ENCODE measurements at places on chromosomes 7 and 10.

DNA sequence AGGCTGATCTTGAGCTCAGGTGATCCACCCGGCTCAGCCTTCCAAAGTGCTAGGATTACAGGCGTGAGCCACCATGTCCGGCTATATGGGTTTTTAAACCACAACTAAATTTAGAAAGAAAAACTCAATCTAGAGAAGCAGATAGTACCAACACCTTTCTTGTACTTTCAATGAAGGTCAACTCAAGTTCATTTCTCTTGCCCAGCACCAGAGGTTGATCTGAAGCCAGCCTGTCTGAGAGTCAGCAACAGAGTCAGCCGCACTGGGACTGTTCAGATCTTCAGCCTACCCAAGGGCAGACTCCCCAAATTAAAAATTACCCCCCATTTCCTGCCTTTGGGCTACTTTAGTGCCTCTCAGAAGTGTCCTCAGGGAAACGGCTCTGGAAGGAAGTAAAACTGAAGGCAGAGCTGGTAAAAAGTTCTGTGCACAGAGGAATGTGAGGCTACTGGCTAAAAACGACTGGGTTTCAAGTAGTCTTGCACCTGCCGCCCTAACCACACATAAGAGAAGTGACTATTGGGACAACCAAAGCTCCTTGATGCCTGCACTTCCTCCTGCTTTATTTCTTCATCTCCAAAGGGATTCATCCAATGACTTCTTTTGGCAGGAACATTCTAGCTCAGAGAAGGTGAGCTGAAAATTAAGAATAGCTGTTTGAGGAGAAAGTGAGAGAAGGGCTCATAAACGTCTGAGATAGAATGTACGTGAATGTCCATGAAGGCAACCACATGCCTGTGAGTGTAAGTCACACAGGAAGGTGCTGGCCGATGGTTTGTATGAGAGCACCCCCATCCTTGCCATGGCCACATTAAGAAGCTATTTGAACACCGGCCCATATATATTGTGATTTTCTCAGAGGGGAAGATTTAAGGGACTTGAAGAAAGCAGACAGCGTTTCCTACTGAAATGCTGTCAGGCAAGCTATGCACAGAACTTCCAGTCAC, 142.4 kb upstream of the PRR15 start:
- DNase-seq: no peak

DNA sequence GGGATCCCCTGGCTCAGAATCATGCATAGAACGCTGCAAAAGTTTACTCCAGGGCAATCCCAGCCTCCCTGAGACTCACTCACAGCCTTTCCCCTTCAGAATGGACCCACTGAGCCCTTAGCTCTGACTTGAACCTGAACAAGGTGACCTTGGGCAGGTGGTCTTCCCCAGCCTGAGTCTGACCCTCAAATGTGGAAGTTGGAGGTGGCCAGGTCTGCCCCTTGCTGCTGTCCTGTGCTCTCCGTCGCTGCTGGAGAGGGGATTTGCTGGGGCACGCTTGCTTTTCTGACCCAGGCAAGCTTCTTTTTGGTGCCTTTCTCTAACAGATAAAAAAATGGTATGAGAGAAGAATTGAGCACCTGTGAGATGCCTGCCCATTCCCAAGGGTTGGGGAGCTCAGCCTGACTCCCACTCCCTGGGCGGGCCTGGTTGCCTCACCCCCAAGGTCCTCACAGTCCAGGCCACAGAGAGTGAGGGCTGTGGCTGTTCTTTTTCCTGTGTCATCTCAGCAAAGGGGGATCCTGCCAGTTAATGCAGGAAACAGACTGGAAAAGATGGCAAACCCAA, 46.6 kb upstream of the IGFBP3 start:
- no peak for DNase-seq

DNA sequence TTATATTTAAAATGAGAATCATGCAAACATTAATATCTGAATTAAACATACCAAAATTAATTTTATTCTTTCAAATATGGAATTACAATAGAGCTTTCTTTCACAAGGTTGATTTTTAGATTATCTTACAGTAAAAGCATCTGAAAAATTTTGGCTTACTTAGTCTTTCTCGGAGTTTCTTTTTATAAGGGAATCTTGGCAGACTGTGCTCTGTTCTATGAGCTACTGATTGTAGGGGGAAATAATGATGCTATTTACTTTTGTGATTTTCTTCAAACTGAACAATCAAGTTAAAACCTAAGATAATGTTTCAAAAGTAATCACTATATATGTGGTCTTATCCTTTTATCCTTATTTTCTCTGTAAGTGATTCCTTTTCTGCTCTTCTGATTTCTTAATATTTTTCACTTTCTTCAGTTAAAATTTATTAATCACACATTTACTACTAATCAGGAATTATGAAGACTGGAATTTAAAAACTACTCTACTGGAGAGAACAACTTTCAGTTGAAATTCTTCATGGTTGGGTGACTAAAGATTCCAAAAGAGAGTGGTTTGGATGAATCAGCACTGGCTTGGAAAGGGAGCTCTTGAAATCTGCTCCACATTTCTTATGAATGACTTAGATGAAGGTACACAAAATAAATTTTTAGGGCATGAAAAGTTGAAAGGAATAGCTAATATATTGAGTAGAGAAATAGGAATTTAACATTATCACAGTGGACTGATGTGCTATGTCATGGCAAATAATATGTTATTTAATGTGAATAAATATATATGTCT, 103.9 kb downstream of the PPP1R9A start:
- peak; percentile 45 for DNase-seq

DNA sequence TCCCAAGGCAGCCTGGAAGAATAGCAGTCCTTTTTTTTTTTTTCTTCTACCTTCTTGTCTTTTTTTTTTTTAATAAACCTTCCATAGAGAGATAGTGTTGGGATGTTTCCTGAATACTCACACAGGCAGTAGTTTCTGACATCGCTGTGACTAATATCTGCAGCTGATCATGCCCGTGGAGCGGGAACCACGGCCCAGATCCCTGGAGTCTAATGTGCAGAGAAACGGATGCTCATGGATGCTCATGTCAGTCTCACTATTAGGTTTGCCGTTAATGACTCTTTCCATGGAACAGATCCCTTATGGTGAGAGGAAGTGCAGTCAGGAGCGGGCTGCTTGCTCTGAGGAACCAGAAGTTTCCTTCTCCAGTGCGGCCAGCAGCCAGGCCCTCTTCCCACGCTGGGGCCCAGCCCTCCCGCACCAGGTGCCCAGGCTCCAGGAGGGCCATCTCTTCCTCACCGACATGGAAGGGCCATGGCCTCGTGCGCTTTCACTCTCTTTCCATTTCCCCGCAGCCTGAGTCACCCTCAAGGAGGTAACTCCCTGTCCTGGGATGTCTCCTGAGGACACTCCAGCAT, 132.5 kb downstream of the WDR37 start:
- no peak for DNase-seq

DNA sequence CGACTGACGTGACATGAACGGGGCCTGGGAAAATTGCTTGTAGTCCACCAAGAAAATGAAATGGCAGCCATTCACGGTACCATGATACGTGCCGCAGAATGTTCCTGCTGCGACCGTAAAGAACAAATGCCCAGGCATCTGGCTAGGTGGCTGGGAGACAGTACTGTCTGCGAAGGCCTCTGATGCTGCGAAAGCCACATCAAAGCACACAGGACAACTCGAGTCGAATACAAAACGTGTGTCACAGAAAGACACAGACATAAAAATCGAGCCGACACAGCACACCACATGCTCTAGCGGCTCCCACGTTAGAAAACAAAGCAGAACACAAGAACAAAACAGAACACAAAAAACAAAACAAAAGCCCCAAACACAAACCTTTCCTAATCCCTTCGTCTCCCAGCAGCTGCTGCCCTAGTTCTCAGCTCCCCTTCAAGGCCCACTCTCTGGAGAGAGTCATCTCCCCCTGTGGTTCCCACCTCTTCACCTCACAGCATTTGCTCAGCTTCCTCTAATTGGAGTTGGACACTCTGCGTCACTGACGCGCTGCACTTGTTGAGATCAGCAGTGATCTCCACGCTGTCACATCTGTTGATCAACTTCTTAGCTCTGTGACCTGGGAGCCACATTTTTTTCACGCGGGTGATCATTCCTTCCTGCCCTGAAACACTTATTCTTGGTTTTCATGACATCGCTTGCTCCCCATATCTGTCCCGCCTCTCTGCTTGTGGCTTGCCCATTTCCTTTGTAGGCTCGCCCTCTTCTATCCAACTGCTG, 112.2 kb downstream of the CLEC2L start:
- no peak for DNase-seq

- no peak for DNase-seq
Measured at GRCh38 chr7:85681241-85681640, 494.4 kb upstream of the SEMA3D start.

- DNase-seq: no peak
Measured at GRCh38 chr10:9994131-9994530, 1023.5 kb upstream of the CELF2 start.

DNA sequence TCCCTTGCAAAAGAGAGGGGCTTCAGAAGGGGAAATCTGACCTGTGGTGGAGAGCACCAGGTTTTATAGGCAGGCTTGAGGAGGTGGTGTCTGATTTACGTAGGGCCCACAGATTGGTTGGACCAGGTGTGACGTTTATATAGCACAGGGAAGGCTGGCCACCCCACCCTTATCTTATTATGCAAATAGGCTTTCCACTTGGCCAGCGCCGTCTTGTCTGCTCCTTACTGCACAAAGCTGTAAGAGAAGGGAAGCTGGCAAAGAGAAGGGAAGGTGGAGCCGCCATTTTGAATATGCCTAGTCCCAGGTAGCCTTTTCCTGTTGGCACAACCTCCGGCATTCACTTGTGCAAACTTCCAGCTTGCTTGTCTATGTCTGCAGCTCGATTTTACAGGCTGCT, 221.4 kb downstream of the GATA3 start:
- no peak for DNase-seq

DNA sequence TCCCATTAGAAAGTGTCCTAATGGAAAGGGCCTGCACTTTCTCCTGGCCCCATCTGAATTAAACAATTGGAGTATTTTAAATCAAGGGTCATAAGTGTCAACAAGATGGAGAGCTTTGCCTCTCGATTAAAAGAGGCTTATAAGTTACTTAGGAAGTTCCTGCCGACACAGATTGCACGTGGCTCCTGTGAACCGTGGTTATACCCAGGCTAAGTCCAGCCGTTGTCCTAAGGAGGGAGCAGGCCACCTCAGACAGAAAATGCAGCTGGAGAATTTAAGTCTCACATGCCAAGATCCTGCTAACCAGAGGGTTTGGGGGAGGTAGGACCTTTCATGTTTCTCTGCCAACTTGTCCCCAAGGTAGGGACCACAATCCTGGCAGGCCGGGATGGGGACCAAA, 626.5 kb upstream of the GALNT17 start:
- DNase-seq: no peak

- no peak for DNase-seq
Measured at GRCh38 chr10:11236234-11236633, 218.6 kb downstream of the CELF2 start.

DNA sequence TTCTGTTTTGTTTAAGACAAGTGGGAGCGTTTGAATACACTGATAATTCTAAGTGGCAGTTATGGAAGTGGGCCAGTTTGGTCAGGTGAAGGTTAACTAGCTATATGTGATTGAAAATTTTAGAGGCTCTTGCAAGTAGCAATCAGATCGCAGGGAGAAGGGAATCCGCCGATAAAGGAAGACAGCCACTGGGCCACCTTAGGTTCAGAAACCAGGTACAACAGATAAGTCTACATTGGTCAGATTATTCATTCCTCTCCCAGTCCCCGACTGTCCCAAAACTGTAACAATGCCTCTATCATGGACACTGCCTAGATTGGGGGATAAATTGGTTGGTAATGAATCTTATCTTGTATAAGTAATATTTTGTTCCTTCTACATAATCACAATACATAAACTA, 8.9 kb downstream of the ANK3 start:
- no peak for DNase-seq

- no peak for DNase-seq
Measured at GRCh38 chr10:111158595-111158994, 81.8 kb downstream of the ADRA2A start.

DNA sequence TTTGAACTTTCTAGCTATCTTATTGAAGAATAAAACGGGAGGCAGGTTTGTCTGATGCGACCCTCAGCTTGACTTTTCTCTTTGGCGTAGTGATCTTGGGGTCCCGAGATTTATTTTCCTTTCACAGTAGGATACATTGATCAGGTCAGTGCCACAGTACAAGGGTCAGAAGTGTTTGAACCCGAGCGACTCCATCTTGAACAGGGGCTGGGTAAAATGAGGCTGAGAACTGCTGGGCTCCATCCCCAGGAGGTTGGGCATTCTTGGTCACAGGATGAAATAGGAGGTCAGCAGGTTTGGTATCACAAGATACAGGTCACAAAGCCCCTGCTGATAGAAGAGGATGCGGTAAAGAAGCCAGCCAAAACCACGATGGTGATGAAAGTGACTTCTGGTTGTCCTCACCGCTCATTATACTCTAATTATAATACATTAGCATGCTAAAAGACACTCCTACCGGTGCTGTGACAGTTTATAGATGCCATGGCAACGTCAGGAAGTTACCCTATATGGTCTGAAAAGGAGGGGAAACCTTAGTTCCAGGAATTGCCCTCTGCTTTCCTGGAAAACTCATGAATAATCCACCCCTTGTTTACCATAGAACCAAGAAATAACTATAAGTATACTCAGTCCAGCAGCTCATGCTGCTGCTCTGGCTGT, 3.0 kb upstream of the TECPR1 start:
- DNase-seq: no peak

DNA sequence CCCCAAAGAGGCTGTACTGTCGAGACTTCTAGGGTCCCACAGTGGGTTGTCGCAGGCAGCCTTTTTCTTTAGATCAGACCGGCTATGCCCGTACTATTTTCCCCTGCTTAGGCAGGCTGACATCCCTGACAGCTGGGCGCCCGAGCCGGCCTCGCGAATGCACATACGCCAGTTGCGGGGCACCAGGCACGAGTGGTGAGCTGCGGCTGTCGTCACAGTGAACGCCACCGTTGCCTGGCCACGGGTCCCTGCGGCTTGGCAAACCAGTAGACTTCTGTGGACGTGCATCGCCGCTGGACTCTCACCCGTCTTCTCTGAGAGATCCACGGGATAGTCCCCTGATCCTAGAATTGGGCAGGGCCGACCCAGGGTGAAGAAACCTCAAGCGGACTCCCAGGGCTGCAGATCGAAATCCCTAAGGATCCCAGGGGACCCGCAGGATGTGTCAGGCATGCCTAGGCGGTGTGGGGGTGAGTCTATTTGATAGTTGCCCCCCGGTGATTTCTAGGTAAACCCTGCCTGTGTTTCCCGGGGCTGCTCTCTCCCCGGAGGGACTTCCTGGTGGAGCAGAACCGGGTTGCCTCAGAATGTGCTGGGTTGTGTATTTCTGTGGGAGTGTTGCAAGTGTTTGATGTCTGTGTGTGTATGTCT, 33.0 kb upstream of the ZNF273 start:
- no peak for DNase-seq

- DNase-seq: peak; percentile 92
Measured at GRCh38 chr7:124723012-124723411, 42.6 kb downstream of the GPR37 start.

DNA sequence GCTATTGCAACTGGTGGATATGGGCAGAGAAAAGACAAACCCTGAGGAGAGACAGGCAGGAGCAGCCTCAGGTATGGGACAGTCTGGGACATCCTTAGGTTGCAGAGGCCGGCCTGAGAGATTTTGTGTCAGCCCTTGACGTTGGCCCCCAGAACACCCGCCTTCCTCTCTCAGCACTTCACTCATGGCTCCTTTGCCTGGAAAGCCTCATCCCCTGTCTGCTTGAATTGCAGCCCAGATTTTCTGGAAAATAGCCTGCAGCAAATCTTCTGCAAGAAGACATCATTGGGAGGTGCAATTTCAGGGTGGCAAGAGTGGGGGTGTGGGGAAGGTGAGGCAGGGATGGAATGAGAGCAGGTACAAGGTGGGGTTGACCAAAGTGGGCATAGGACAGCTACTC, 2.2 kb upstream of the FRMD4A start:
- DNase-seq: no peak

- DNase-seq: peak; percentile 88
Measured at GRCh38 chr10:28946479-28946878, 269.2 kb downstream of the BAMBI start.

Measured in iris pigment epithelial cell (primary cell).